ENCODE measurements at places on chromosomes 13 and 19. TPM values are rescaled to one million over a fixed set of nuclear protein-coding genes. Genes with fewer than 3 reads are reported as not detected.

GRCh38 chr19:31578326-31578725 lies 229.1 kb upstream of the TSHZ3 start:
- no peaks in the 10 kb centered on the region for H3K4me1 ChIP-seq
- no peak for DNase-seq
- no peaks in the 10 kb centered on the region for H3K36me3 ChIP-seq
- H3K4me3 ChIP-seq: no peak overlapping the region
- no peaks in the 10 kb centered on the region for H3K27me3 ChIP-seq
- H3K27ac ChIP-seq: no peak overlapping the region

GRCh38 chr19:34667349-34668076 lies 9.4 kb downstream of the SCGB2B2 start:
- no peaks in the 10 kb centered on the region for H3K36me3 ChIP-seq
- peaks cover 4% of the 10 kb centered on the region for H3K4me1 ChIP-seq
- DNase-seq: no peak
- no peak overlapping the region for H3K27ac ChIP-seq
- no peaks in the 10 kb centered on the region for H3K27me3 ChIP-seq
- H3K4me3 ChIP-seq: no peak overlapping the region

- DNase-seq: no peak
- no peak overlapping the region for H3K4me3 ChIP-seq
- H3K4me1 ChIP-seq: no peaks in the 10 kb centered on the region
- H3K36me3 ChIP-seq: no peaks in the 10 kb centered on the region
- H3K27me3 ChIP-seq: no peaks in the 10 kb centered on the region
- H3K27ac ChIP-seq: no peak overlapping the region
These were observed 50.2 kb upstream of the KLF2 start for GRCh38 chr19:16274447-16274846.

DNA sequence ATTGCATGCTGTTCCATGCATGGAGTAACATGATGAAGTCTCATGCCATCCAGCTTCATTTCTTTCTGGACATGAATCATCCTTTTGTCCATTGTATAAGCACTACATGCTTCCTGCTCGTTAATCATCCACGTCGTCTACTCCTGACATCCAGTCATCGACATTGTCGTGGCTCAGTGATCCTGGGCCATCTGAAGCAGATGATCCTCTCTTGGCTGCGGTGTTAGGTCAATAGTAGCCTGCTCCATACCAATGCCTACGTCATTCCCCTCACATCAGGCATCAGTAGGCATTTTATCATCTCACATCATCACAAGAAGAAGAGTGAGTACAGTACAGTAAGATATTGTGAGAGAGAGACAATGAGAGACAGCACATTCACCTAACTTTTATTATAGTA lies 7.9 kb upstream of the MYO16 start:
- no peak overlapping the region for H3K27ac ChIP-seq
- DNase-seq: no peak
- no peaks in the 10 kb centered on the region for H3K36me3 ChIP-seq
- H3K27me3 ChIP-seq: no peaks in the 10 kb centered on the region

GRCh38 chr19:46447824-46448223 lies 19.1 kb upstream of the PNMA8C start:
- no peaks in the 10 kb centered on the region for H3K4me1 ChIP-seq
- DNase-seq: no peak
- no peak overlapping the region for H3K4me3 ChIP-seq
- no peaks in the 10 kb centered on the region for H3K27me3 ChIP-seq
- H3K27ac ChIP-seq: no peak overlapping the region

GRCh38 chr19:46232468-46232867 lies 2.9 kb downstream of the IGFL1 start:
- no peak overlapping the region for H3K4me3 ChIP-seq
- no peak for DNase-seq
- no peak overlapping the region for H3K27ac ChIP-seq
- H3K27me3 ChIP-seq: no peaks in the 10 kb centered on the region

- peaks cover 16% of the 10 kb centered on the region for H3K4me1 ChIP-seq
- no peak overlapping the region for H3K27ac ChIP-seq
- H3K27me3 ChIP-seq: no peaks in the 10 kb centered on the region
- H3K36me3 ChIP-seq: no peaks in the 10 kb centered on the region
These were observed 306.8 kb downstream of the DCLK1 start for GRCh38 chr13:35824395-35824794.

- peaks cover 92% of the 10 kb centered on the region for H3K27me3 ChIP-seq
- DNase-seq: no peak
- H3K27ac ChIP-seq: no peak overlapping the region
- H3K36me3 ChIP-seq: no peaks in the 10 kb centered on the region
- H3K4me3 ChIP-seq: no peak overlapping the region
These were observed 16.2 kb downstream of the COMP start for GRCh38 chr19:18774782-18775444.

DNA sequence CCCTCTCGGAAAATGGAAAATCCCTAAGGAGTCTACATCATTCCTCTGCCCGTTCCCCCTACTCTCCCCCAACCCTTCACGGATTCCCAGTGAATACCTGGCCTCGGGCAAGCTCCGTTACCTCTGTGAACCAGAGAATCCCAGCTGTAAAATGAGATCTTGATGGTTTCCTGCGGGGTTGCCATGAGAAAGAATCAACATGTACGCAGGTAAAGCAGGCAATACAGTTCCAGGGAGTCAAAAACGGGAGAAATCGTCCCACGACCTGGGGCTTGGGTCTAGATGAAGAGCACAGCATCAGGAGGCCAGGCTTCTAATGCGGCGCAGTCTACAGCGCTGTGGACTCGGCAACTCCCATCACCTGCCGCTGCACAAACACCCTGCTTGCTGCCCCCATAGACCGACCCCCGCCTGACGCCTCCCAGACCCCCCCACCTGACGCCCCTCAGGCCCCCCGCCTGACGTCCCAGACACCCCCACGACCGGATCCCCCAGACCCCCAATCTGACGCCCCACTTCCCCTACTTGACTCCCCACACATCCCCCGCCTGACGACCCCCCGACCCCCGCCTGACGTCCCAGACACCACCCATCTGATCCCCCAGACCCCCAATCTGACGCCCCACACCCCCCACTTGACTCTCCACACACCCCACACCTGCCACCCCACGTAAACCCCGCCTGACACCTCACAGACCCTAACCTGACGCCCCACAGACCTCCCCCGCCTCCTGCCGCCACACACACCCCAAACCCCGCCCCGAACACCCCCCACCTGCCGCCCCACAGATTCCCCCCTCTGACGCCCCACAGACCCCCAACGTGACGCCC lies 680 bp downstream of the LIG4 start:
- DNase-seq: peak; percentile 51
- H3K36me3 ChIP-seq: no peaks in the 10 kb centered on the region
- H3K4me1 ChIP-seq: peaks cover 13% of the 10 kb centered on the region
- H3K27me3 ChIP-seq: no peaks in the 10 kb centered on the region

DNA sequence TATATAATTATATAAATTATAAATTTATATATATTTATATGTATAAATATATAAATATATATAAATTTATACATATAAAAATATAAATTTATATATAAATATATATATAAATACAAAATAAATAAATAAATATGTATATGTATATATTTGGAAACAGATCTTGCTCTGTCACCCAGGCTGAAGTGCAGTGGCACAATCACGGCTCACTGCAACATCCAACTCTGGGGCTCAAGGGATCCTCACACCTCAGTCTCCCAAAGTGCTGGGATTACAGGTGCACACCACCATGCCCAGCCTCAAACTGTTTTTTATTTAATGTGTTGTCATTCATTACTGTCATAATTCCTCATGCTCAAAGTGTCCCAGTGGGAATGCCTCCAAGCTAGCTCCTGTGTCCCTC lies 25.2 kb upstream of the PDCD5 start:
- H3K27me3 ChIP-seq: no peaks in the 10 kb centered on the region
- H3K4me3 ChIP-seq: no peak overlapping the region
- no peaks in the 10 kb centered on the region for H3K4me1 ChIP-seq
- no peak for DNase-seq
- H3K36me3 ChIP-seq: no peaks in the 10 kb centered on the region

DNA sequence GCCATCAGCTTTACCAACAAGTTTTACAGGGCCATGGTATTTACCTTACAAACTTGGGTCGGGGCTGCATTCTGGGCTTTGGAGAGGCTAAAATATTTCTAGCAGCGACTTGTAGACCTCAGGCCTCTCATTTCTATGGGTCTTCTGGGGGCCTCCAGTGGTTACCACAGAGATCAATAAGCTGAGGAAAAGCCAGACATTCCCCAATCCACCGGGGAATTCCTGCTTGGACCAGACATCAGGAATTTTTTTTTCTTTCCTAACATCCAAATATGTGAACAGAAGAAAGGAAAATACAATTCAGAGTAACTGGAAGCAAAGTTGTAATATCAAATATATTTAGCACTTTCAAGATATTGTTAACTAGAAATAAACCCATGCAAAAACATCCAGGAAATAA lies 1.5 kb downstream of the DZIP1 start:
- peak; percentile 40 for DNase-seq
- no peak overlapping the region for H3K27ac ChIP-seq
- H3K27me3 ChIP-seq: peaks cover 13% of the 10 kb centered on the region

DNA sequence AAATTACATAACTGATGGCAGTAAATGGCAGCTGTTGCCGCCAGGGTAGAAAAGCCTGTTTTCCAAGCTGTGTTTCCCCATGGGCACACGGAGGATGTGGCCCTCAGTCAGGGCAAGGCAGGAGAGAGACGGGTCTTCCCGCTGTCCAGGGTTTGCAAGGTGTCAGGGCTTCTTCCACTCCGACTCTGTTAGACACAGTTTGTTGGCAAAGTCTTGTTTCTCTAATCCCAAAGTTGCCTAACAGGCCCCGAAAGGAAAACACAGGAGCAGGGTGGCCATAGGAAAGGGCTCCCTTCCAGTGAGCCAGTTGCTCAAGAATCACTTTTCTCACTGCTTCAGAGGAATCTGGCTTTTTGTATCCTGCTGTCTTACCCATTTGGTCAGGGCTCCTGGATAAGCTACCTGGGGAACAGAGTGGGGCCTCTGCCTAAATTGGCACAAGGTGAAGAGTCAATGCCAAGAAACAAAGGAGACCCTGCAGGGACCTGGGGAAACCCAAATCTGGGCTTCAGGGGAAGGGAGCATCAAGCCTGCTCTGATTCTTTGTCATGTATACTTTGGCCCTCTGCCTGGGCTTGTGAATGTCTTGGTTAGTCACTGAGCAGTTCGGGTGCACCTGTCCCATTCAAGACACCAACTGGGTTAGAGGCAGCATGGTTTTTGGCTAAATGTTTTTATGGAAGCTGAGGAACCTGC lies 29.0 kb upstream of the CXCL17 start:
- no peak for DNase-seq
- H3K4me1 ChIP-seq: peaks cover 22% of the 10 kb centered on the region
- no peaks in the 10 kb centered on the region for H3K27me3 ChIP-seq
- H3K36me3 ChIP-seq: no peaks in the 10 kb centered on the region

DNA sequence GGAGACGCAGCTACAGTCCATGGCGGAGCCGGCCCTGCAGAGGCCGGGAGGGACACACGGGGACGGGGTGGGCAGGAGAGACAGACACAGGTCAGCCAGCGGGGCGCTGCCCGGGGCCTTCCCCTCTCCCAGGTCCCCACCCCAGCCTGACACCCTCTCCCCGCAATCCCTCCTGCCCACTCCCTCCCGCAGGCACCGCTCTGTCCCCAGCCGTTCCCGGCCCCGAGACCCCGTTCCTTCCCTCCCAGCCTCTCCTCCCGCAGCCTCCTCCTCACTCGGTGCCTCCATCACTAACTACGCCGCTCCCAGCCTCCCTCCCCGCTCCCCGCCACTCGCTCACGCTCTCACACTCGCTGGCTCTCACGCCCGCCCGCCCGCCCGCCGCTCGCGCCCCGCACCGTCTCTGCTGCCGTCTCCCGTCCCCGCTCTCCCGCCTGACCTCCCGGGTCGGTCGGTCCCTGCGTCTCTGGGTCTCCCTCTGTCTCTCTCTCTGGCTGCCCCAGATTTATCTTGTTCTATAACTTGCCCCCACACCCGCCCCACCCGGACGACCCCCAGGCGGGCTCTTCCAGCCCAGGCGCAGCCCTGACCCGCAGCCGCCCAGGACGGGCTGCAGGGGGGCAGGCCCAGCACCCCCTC lies 15.2 kb downstream of the ERFL start:
- peak; percentile 51 for DNase-seq
- peaks cover 8% of the 10 kb centered on the region for H3K4me1 ChIP-seq
- H3K4me3 ChIP-seq: peak overlapping the region; percentile 29
- no peak overlapping the region for H3K27ac ChIP-seq
- H3K36me3 ChIP-seq: no peaks in the 10 kb centered on the region
- H3K27me3 ChIP-seq: peaks cover 94% of the 10 kb centered on the region

- DNase-seq: no peak
- no peak overlapping the region for H3K4me3 ChIP-seq
- H3K27ac ChIP-seq: no peak overlapping the region
- H3K36me3 ChIP-seq: no peaks in the 10 kb centered on the region
- peaks cover 30% of the 10 kb centered on the region for H3K4me1 ChIP-seq
These were observed 44.9 kb upstream of the NBEA start for GRCh38 chr13:34897220-34897619.

- H3K36me3 ChIP-seq: no peaks in the 10 kb centered on the region
- no peak overlapping the region for H3K27ac ChIP-seq
- no peak overlapping the region for H3K4me3 ChIP-seq
- no peaks in the 10 kb centered on the region for H3K27me3 ChIP-seq
- no peak for DNase-seq
- peaks cover 24% of the 10 kb centered on the region for H3K4me1 ChIP-seq
These were observed 195.5 kb downstream of the KATNAL1 start for GRCh38 chr13:30111810-30112209.

DNA sequence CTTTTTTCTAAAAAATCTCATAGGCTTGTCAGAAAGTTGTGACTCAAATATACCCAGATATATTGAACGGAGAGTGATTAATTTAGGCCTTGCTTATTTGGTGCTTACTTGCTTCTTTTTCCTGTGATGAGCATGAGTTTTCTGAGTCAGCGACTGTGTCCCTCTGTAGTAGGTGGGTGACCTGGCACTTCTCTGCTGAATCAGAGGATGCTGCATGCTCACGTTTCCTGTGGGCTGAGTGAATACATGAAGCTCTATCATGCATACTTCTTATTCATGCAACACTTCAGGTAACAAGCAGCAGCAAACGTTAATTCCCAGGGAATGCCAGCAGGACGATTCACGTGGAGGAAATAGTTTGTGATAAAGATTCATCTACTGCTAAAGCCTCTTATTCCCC lies 245.0 kb downstream of the KLF5 start:
- DNase-seq: no peak
- H3K27ac ChIP-seq: no peak overlapping the region
- no peaks in the 10 kb centered on the region for H3K27me3 ChIP-seq
- no peaks in the 10 kb centered on the region for H3K36me3 ChIP-seq

DNA sequence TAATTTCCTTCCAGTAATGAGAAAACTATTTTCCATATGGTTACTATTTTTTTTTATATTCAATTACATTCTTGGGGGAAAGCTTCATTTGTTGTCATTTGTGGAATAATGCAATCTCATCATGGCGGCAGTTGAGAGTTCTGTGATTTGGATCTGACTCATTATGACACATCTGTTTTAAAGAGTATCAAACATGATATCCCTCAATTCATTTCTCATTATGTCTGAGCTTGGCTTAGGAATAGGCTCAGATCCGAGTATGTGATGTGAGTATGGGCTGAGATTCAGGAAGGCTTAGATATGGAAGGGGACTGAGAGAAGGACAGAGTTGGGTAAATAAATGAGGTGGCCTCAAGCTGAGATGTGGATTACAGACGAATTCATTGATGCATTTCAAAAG lies 64.4 kb downstream of the POSTN start:
- H3K27ac ChIP-seq: no peak overlapping the region
- H3K4me3 ChIP-seq: no peak overlapping the region
- H3K4me1 ChIP-seq: no peaks in the 10 kb centered on the region
- no peaks in the 10 kb centered on the region for H3K27me3 ChIP-seq

- H3K27me3 ChIP-seq: no peaks in the 10 kb centered on the region
- H3K4me3 ChIP-seq: no peak overlapping the region
- H3K4me1 ChIP-seq: peaks cover 5% of the 10 kb centered on the region
- no peaks in the 10 kb centered on the region for H3K36me3 ChIP-seq
- no peak overlapping the region for H3K27ac ChIP-seq
- DNase-seq: no peak
These were observed 219.2 kb downstream of the ENOX1 start for GRCh38 chr13:43567608-43568007.

CIC gene
- 28.1 TPM for total RNA-seq

CRX gene
- total RNA-seq: 0.19 TPM

NBEA gene
- 31.0 TPM for total RNA-seq
